ENCODE measurements at places on chromosomes 6 and 20.
A peak's percentile ranks its signal among the peaks of the same experiment; 100 is the strongest.

DNA sequence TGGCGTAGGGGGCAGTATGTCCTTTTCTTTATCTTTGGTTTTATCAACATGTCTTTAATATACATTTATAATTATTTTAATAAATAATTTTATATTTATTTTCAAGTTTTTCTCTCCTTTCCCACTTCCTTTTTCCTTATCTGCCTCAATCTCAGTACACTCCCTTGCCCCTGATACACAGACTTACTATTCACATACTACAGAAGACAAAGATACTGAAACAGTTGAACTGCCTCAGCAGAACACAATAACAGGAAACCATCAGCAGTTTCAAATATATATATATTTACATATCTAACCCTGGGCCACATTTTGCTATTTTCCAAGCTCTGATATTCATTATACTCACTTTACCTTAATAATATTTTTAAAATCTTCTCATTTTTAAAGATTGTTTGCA is 19.8 kb downstream of the IBTK start:
- DNase-seq, result no peak

- DNase-seq, result no peak
Measured at GRCh38 chr20:53187392-53188068, 215.4 kb downstream of the TSHZ2 start.

DNA sequence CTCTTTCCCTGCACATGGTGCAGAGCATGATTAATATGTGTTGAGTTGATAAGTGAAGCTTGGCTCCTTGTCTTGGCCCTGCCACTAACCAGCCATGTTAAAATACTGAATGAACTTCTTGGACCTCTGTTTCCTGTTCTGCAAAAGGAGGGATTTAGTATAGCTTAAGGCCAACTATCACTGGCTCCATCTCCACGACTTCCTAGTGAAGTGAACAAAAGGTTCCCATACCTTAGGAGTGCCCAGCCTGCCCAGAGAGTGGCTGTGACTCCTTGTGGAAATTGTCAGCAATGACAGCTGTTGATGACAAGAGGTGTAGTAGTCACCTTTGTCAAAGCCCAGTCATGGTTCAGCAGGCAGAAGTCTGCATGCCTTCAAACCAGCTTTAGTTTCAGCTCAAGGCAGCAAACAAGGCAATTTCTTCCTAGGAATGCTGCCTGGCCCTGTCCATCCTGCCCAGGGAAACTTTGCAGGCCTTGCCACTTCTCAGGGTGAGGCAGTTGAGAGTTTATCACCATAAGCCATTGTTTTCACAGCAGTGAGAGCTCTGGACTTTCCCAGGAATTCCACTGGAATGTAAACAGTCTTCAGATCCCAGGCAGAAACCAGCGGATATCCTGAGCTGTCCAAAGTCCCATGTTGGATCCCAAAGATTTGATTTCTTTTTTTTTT is 169.7 kb upstream of the TNFAIP3 start:
- no peak for DNase-seq

DNA sequence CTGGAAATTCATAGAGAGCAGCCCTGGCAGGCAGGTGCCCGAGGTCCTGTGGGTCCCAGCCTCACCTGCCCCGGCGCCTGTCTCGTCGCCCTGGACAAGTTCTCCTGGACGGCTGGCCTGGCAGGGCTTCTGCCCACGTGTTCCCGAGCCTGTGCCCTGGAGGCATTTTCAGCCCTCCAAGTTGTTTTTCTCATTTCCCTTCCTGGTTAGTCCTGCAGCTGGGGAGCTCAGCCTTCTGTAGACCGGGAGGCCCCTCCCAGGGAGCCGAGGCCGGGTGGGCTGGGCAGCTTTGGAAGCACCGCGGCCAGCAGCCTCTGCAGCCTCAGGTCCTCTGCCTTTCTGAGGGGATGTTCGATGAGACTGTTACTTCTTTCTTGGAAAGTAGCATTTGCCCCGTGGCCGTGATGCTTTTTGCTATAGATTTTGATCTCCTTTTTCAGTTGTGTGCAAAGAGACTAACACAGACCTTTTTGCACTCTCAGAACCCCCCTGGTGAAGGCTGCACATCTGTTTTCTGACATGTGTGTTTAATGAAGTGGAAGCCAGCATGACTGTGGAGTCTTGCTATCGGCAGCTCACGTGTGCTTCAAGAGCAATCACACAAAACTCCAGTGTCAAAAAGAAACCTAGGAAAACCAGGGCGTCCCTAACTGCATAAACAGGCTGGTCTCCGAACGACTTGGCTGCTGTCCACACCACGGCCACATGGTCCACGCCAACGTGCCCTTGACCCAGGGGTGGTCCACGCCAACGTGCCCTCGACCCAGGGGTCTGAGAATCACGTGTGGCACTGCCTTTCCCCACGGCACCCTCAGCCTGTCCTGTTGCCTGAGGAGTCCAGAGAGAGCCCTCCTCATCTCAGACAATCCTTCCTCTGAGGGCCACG is 207.5 kb downstream of the SMOC2 start:
- no peak for DNase-seq

GRCh38 chr6:45965007-45965406 is 50.7 kb downstream of the CLIC5 start:
- no peak for DNase-seq

GRCh38 chr20:57988828-57989227 is 239.6 kb downstream of the ANKRD60 start:
- no peak for DNase-seq

GRCh38 chr20:23995905-23996666 is 7.5 kb upstream of the GGTLC1 start:
- DNase-seq, result peak; percentile 73

GRCh38 chr6:156794546-156795354 is 17.6 kb downstream of the ARID1B start:
- DNase-seq, result no peak

DNA sequence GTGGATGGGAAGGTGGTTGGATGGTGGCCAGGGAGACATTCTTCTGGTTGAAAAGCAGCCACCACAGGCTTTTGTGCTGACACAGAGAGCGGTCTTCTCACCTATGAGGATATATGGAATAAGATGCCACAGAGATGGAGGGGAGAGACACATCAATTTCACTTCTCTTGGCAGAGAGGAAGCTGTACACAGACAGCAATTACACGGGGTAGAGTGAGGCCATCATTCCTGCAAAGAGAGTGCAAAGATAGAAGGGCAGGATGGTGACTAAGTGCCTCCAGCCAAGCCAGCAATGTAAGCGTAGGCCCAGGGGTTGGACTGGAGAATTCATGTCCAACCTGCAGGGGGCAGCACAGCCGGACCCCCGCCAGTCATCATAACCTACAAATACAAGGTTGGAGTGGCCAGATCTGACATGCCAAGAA is 56.4 kb downstream of the NRN1 start:
- peak; percentile 17 for DNase-seq

GRCh38 chr6:148440016-148440415 is 97.4 kb downstream of the SASH1 start:
- DNase-seq, result no peak

- DNase-seq, result no peak
Measured at GRCh38 chr6:119587537-119587936, 238.0 kb upstream of the MAN1A1 start.

DNA sequence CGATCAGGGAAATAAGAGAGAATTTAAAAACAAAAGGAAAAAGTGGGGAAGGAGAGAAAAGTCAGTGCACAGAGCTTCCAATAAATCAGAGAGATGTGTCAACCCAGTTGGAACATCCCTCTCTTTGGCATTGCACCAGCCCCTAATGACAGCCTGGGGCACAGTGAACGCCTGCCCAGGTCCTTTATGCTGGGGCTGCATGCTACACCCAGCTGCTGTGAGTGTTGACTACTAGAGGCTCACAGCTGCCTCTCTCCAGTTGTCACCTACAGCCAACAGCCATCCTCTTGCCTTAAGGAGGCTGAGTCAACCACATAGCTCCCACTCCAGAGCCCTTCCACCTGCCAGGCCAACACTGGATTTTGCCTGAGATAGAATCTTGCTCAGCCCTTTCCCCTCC is 19.0 kb downstream of the OR2H2 start:
- DNase-seq, result no peak

DNA sequence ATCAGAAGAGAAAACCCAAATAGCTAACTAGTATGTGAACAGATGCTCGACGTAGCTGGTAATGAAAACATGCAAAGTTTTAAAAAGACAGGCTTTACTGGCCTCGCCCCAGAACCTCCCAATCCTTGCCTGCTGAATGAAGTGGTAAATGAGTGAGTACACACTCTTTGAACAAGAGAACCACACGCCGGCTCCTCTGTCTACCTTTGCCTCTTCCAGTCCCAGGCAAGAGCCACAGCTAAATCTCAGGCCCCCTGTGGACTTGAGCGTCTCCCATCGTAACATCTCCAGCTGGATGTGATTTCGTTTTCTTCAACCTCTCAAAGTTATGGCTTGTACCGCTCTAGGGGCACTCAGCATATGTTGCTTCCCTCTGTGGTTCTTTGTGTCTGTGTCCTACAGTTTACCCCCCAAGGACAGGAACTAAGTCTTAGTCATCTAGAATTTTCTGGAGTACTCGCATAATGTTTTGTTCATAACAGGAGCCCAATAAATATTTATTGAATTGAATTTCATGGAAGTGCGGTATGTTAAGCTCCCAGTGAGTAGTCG is 153.2 kb upstream of the TAB2 start:
- no peak for DNase-seq

GRCh38 chr6:83065511-83066192 is at the start of gene UBE3D:
UBE3D (minus strand) TSS chr6:83065841; CDS start chr6:83065718, 123 bp downstream.
- peak; percentile 94 for DNase-seq

DNA sequence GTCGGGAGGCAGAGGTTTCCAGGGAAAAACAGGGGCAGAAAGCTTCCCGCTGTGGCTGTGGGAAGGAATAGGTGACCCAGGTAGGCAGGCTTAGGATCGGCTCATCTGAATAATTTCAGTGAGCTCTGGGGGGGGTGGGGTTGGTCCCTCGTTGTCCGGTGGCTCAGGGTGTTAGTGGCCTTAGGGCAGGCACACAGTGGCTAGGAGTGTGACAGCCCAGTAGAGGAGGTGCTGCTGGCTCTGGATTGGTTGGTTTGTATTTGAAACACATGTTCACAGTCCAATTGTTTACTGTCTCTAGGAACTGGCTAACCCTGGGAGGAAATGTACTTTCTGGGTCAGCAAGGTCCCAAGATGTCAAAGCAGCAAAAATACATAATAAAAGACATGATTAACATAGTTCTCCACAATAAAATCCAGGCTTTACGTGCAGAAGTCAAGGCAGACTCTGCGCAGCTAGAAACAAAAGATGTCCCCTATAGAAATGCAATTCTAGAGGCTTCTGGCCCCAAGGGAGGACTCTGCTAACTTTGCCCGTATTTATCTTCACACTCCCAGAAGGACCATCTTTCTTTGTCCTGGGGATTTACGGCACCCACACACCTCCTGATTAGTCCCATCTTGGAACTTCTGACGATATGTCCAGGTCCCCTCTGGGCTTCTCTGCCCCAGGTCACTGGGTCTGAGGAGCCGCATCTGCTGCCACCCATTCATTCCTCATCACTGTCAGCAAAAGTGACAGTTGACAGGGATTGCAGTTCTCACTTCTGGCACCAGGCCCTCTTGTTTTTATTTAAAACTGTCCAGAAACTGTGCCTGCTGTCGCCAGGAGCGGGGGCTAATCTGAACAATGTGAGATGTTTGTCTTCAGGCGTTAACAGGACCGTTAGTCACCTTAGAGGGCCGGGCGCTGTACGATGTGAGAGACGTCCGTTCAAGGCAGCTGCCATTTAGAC is 18.7 kb downstream of the MOCS3 start:
- no peak for DNase-seq

Measured in activated CD4-positive, alpha-beta T cell treated with anti-CD3 and anti-CD28 coated beads, Interleukin-2, amount 50 U/mL, for 48 hours (primary cell).